Activated CD4-positive, alpha-beta T cell treated with anti-CD3 and anti-CD28 coated beads, Interleukin-2, amount 10 ng/mL, durations not matched to agents 7 days and 5 days (primary cell): ENCODE measurements at places on chromosomes 16 and 17.

DNA sequence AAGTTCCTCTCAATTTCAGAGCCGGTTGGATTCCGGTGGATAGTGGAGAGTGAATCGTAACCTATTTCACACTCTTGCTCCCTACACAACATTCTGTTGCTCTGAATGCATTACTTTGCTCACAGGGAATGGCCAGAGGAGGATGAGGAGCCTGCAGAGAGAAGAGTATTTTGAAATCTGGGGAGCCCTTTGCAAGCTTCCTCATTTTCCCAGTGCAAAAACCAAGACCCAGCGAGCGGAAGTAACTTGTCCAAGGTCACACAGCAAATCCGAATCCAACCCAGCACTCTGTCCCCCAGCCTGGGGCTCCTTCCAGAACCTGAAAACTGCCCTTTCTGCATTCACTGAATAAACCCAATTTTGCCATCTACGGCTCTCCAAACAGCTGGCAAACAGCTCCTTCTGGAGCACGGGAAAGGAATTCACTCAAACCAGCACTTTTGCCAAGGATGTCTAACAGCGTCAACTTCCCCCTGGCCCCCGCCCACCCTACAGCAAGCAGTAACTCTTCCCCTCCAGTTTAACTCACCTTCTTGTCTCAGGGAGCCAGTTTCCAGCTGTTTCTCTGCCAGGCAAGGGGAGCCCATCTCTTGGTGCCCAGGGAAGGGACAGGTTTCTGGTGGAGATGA is 557 bp downstream of the KCNG4 start:
- no peak for DNase-seq

- DNase-seq: no peak
Observed at GRCh38 chr16:79480056-79480455, 120.5 kb downstream of the MAF start.

GRCh38 chr17:81435652-81436293 is 40.5 kb downstream of the BAHCC1 start:
- DNase-seq: no peak

GRCh38 chr16:20298452-20298851 is 28.9 kb downstream of the GP2 start:
- DNase-seq: no peak

DNA sequence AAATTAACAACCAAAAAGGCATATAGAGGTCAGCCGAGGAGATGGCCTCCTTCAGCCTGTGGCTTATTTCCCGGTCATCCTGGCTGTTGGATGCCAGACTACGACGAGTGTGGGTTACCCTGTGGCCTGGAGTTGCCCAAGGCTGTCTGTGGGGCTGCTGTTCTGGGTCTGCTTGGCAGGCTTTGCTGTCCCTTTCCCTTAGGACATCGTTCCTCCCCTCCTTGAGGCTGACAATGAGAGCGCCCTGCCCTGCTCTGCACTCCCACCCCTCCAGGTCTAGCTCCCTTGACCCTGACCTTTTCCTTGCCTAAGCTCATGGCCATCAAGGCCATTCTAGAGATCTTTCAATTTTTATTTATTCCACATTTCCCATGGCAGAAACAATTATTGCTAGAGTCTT is 1.9 kb upstream of the CBFB start:
- DNase-seq: no peak

- no peak for DNase-seq
Observed at GRCh38 chr17:2687074-2687418, 24.5 kb downstream of the CLUH start.

GRCh38 chr17:1511756-1512321 is 4.6 kb downstream of the INPP5K start:
- no peak for DNase-seq

DNA sequence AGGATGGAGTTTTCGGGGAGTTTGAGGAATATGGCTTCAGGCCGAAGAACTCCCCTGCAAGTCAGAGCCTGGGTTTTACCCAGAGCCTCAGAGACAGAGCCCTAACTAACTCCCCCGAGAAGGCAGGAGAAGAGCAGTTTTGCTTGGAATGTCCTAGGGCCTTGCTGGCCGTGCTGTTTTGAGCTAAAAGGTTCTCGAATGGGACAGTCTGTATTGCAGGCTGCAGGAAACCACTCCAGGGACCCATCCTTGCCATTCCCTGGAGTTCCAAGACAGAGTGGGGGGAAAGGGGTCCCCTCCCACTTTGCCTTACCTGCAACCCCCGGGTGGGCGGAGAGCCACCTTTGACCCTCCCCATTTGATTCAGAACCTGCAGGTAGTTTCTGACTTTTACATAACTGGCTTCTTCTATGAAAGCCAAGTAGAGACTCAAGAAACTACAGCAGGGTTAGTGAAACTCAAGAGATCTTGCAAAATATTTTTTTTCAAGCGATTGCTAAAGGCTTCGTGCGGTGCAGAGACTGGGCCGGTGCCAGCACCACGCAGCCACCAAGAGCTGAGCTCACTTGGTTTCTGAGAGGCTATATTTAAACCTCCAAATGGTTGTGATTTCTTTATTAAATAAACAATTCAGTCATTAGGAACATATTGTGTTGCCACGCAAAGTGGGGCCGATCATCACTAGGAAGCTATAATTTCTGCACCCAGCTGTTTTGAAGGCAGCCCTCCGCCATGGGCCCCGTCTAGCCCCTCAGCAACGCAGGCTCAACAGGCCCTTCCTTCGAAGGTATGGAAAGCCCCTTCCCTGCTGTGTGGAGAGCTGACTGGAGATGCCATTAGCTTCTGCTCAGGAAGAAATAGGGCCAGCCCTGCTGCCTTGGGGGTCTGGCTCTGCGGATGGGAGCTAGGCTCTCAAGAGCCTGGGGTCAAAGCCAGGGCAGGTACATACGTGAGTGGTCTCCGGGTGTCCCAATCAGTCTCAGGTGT is 223.0 kb downstream of the NTN1 start:
- DNase-seq: no peak
